Right lobe of liver (tissue), 6 donors: ENCODE measurements at places on chromosomes 12 and 14.

DNA sequence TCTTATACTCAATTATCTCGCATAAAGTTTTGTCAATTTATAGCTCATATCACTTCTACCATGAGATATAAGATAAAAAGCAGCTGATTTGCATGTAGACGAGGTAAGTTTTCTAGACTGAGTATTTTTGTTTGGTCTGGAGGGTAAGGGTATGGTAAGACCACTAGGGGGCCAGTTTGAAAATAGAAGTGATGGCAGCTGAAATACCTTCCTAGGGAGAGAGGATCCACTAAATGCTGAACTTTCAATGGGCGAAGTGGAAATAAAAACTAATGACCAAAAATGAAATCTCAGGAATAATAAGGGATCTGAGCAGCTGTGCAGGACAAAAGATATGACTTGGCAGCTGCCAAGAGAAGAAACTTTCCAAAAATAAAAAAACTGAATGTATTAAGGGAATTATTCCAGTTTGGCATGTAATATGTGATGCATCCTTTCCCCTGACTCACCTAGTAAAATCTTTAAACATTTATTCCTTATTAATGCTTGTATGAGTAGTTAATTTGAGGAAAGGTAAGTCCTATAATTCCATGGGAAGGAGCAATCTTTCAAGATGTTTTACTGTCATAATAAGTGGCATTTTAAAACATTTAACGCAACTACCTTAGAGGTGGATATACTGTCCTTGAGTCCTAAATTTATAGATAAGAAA lies 754.5 kb downstream of the C12orf50 start:
- H3K27me3 ChIP-seq = no peaks in the 10 kb centered on the region
- DNase-seq = no peak
- H3K27ac ChIP-seq = no peak overlapping the region

- DNase-seq = no peak
- peaks cover 7% of the 10 kb centered on the region for H3K4me1 ChIP-seq
- no peak overlapping the region for H3K4me3 ChIP-seq
Observed at GRCh38 chr12:597926-598568, 65.2 kb downstream of the NINJ2 start.

DNA sequence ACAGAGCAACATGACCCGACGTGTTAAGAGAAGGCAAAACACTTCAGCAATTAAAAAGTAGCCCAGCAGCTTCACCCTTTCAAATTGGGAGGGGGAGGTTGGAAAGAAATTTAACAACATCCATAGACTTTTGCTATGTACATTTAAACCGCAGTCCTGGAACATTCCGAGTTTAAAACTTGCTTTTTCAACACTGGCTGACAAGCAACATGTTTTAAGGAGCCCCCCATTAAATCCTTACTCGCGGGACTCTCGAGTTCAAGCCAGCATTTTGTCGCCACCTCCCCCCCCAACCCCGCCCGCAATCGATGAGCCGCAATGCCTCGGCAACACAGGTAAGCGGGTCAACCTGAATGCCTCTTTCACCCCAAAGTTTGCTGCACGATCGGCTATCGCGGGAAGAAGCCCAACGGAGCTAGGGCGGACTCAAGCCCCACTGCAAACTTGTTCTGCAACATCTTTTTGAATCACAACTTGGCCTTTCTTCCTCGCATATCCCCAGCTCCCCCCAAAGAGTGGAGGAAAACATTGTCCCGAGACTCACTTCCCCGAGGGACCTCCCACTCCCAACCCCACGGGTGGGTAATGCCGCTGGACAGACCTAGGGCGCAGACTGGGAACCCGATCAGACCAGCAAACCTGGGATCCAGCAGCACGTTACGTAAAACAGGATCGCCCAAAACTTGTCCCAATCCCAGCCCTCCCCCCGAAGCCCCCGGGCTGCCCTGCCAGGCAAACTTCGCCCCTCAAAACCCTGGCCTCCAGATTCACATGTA lies 777 bp downstream of the ZFP36L1 start:
- H3K27ac ChIP-seq = peak overlapping the region; percentile 100
- peak overlapping the region; percentile 95 for H3K4me3 ChIP-seq
- no peaks in the 10 kb centered on the region for H3K27me3 ChIP-seq
- peaks cover 52% of the 10 kb centered on the region for H3K36me3 ChIP-seq
- H3K4me1 ChIP-seq = peaks cover 6% of the 10 kb centered on the region
- no peak for DNase-seq

- H3K27ac ChIP-seq = peak overlapping the region; percentile 39
- no peaks in the 10 kb centered on the region for H3K27me3 ChIP-seq
- H3K36me3 ChIP-seq = no peaks in the 10 kb centered on the region
- no peak for DNase-seq
- H3K4me3 ChIP-seq = no peak overlapping the region
- no peaks in the 10 kb centered on the region for H3K4me1 ChIP-seq
Observed at GRCh38 chr14:102264355-102264754, 40.6 kb downstream of the MOK start.

DNA sequence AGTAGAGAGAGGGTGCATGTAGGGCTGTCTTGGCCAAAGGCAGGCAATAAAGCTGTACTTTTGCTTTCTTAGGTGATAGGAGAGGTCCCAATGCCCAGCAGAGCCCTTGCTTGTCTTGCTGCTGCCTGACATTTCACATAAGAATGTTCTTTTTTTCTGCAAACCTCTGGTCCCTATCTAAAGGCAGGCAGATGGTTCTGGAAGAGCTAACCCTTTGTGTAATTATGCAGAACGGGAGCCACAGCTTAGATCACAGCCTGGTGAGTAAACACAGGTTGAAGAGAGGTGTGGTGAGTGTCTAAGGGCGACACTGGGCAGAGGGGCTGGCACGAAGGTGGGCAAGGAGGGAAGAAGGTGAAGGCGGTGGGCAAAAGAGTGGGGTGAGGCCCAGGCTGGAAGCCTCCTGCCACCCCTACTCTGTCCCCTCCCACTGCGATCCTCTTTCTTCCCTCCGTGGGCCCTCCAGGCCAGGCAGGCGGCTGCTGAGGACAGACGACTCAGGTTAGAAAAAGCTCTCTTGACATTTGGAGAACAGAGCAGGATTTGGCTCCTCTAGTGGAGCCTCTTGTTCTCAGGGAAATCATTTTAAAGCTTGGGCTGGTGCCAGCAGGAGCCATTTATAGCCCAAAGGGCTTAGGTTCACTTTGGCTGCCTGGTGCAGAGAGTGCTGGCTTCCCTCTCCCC lies 42.8 kb downstream of the PRMT8 start:
- H3K27ac ChIP-seq = no peak overlapping the region
- H3K4me1 ChIP-seq = no peaks in the 10 kb centered on the region

- H3K4me1 ChIP-seq = no peaks in the 10 kb centered on the region
- no peak overlapping the region for H3K27ac ChIP-seq
- no peaks in the 10 kb centered on the region for H3K36me3 ChIP-seq
- DNase-seq = no peak
Observed at GRCh38 chr12:52495389-52495788, 2.3 kb upstream of the KRT6A start.

GRCh38 chr12:104410326-104410725 lies 46.4 kb upstream of the CHST11 start:
- no peak overlapping the region for H3K4me3 ChIP-seq
- H3K27ac ChIP-seq = no peak overlapping the region
- no peak for DNase-seq
- no peaks in the 10 kb centered on the region for H3K27me3 ChIP-seq
- no peaks in the 10 kb centered on the region for H3K36me3 ChIP-seq
